ENCODE measurements at places on chromosomes 13 and 19.

GRCh38 chr19:43468354-43469159, 3.1 kb upstream of the LYPD3 start:
- no peak for DNase-seq

DNA sequence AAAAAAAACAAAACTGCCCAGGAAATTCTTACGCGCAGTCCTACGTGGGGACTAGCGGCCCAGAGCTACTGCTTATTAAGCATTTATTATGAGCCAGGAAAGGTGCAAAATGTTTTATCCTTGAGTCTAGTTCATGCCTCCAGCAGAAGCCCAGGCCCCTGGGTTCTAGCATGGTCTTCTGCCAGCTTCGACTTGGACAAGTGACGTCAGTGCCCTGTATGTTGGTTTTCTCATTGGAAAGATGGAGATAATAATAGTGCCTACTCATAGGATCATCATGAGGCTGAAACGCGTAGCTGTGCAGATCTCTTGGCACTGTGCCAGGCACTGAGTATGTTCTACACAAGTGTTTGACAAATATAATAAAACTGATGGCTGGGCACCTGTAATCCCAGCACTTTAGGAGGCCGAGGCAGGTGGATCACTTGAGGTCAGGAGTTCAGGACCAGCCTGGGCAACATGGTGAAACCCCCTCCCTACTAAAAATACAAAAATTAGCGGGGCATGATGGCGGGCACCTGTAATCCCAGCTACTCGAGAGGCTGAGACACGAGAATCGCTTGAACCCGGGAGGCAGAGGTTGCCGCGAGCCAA, 12.4 kb upstream of the SULT2B1 start:
- DNase-seq, result no peak

DNA sequence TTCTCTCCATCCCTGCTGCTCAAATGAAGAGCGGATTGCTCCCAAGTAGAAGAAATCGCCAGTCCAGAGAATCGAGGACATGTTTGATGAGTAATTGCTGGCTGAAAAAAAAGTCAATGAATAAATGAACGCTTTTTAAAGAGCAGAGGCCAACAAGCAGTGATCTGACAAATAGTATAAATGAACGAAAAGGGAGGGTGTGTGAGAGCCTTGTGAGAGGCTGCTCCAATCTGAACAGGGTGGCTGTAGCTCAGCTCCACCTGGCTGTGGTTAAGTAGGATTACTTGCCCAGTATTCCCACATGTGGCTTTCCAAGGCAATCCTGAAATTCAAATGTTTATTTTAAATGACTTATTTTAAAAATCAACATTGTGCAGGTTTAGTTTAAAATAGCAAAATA, 117.1 kb downstream of the TSHZ3 start:
- no peak for DNase-seq

DNA sequence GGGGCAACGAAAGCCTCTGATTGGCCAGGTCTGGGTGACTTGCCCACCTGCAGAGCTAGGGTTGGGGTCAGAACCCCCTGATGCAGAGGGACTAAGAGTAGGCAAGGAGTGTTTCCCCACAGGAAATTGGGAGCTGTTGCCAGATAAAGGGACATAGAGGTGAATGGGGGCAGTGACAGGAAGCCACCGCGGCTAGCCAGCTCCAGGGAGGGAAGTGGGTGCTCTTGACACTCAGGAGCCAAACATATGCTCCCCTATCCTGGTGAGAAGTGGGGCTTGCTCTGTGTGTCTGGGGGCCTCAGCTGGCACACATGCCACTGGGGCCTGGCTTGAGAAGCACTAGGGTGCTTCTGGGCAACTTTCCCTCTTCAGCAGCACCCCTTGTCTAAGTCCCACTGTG, 26.0 kb downstream of the WDR88 start:
- DNase-seq, result no peak

DNA sequence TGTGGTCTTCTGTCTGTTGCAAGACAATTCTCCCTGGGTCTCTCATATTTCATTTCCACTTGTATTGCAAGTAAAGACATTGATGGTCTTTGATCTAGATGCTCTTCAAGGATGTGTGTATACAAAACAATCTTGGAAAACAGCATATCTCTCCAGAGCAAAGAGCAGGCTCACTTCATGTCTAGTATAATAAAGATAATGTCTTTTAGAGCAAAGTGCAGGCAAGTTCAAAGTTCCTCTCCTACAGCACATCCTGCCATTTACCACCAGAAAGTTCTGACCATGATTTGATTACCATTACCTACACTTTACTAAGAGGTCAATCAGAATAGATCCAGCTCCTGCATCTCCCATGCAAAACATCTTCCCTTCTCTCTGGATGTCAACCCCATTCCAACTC, 162.8 kb downstream of the DIAPH3 start:
- no peak for DNase-seq

GRCh38 chr13:77503398-77503797, 32.1 kb upstream of the SCEL start:
- no peak for DNase-seq

DNA sequence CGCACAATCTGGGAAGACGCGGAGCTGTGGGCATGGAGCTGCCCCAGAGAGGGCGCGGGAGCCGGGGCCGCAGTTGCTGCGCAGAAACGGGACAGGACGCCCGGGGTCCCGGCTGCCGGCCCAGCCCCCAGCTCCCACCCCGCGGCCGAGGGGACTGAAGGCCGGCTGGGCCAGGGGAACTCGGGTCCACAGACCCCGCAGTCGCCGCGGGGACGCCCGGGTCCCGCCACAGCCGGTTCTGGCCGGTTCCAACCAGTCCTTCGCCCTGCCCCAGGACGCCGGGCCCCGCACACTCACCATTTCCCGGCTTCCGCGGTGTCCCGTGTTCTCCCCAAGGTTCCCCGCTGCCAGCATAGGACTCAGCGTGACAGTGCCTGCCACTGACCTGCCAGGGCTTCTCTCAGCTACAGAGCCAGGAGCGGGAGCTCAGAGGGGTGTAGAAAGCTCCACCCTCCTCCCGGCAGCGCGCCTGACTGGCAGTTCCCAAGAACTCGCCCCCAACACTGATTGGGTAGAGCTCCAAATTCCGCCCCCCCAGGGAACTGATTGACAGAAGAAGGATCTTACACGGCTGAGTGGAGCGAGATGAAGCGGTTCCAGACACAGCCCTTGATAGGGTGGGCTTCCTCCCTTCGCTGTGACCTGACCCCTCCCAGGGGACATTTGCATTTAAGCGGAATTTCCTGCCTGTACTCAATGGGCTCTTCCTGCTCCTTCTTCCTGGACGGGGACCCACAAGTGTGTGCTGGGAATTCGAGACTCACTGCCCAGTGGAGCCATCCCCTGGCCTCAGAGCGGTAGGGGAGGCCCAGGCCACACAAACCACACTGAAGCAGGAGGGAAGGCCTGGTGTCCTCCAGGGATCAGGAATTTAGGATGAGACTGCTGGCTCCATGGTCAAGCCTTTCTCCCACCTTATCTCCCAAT, at the start of gene ZNF442:
Gene ZNF442, minus strand, starts transcription at position 448 of the 927 bp plus-strand sequence. CDS start 2,052 bp downstream, outside the sequence.
- peak; percentile 97 for DNase-seq

DNA sequence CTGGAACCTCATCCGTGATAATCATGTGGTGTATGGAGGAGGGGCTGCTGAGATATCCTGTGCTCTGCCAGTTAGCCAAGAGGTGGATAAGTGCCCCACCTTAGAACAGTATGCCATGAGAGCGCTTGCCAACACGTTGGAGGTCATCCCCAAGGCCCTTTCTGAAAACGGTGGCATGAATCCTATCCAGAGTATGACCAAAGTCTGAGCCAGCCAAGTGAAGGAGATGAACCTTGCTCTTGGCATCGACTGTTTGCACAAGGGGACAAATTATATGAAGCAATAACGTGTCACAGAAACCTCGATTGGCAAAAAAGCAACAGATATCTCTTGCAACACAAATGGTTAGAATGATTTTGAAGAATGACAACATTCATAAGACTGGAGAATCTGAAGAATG, 251.2 kb upstream of the OBI1 start:
- DNase-seq, result no peak

- no peak for DNase-seq
Observed at GRCh38 chr13:87868731-87869130, 197.6 kb downstream of the SLITRK5 start.

GRCh38 chr19:23075031-23075733, 41.6 kb upstream of the ZNF730 start:
- peak; percentile 57 for DNase-seq

- DNase-seq, result no peak
Observed at GRCh38 chr13:104485571-104485970, 1419.4 kb upstream of the SLC10A2 start.

DNA sequence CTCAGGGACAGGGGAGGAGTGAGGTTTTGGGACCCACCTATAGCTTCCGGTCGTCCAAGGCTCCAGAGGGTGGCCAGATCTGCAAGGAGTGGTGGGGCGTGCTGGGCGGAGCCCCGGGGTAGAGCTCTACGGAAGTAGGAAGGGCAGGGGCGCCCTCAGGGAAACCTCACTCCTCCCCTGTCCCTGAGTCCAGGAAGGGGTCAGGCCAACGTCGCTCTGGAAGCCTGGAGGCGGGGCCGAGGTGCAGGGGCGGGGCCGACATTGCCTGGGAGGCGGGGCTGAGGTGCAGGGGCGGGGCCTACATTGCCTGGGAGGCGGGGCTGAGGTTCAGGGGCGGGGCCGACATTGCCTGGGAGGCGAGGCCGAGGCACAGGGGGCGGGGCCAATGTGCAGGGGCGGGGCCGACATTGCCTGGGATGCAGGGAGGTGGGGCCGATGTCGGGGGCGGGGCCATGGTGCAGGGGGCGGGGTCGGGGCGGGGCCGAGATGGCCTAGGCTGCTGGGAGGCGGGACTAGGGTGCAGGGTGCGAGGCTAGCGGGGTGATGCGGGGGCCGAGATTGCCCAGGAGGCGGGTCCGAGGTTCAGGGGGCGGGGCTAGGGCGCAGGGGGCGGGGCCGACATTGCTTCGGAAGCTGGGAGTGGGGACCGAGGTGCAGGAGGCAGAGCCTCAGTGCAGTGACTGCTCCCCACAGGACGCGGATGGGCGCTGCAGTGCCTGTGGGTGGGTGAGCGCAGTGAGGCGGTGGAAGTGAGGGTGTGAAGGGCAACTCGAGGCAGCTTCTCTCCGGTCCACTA, 4.9 kb upstream of the PALM start:
- peak; percentile 77 for DNase-seq

GRCh38 chr19:14413693-14414181, 5.4 kb downstream of the DDX39A start:
- no peak for DNase-seq

DNA sequence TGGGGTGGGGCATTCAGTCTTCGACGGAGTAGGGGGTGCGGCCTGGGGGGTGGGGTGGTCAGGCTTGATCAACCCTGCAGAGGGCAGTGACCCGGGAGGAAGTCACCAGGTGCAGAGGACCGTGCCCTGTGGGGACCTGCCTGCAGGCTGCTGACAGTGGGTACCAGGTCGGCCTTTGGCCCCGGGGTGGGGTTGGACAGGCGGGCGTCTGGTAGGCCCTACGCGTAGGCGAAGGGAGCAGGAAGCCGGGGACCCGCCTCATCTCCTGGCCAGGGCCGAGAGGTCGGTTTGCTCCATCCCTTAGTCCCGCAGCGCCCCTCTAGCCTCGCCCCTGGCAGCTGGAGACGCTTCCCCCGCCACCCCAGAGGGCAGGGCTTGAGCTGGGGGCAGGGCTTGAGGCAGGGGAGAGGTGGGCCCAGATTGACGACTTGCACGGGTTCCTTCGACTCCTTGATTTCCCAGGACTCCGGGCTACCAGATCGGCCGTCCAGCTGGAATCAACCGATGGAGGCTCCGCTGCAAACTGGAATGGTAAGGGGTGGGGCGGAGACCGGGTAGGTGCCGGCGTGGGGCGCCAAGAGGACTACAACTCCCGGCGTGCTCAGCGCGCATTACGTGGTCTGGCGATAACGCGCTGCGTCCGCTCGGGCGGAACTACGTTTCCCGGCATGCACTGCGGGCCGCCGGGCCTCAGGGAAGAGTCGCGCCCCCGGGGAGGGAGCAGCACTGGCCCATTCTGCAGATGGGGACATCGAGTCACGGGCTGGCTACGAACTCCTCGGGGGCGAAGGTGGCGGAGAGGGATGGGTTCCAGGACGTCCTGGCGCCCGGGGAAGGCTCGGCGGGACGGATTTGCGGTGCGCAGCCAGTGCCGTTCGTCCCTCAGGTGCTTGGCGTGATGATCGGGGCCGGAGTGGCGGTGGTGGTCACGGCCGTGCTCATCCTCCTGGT, at the start of gene PNPLA6:
Gene PNPLA6, plus strand, starts transcription at position 671 of the 951 bp plus-strand sequence. Its CDS starts 72 bp downstream, at position 743.
- peak; percentile 98 for DNase-seq

GRCh38 chr13:48220592-48220980, 12.4 kb upstream of the ITM2B start:
- no peak for DNase-seq

DNA sequence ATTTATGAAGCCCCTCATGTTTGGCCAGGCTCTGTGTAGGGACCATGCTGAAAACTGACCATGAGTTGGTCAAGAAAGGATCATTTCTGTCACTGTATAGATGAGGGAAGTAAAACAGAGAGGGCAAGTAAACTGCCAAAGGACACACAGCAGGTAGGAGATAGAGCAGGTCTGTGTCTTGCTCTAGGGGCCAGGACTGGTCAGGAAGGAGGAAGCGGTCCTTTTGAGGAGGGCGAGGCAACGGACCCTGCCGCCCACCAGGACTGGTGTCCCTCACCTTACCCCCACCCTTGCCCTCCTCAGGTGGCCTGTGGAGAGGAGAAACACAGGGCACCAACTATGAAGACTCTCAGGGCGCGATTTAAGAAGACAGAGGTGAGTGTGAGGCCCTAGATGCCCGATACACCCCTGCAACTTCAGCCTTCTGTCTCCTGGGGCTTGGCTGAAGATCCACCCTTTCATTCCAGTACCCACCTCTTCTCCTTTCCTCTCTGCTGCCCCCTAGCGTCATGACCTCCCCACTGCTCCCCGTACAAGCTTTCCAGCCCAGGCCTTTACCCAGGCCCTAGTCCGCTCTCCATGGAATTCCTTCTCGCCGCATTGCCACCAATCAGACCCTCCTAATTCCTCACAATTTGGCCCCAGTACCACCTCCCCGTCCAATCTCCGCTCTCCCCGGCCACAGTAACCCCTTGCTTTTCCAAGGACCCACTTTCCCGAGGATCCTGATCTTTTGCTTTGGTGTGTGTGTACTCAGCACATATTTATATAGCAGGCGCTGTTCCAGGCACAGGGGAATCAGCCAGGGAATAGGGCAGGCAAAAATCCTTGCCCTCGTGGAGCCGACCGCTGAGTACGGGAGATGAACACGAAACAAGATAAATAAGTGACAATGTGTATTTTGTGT, 3.9 kb downstream of the ANKRD24 start:
- peak; percentile 64 for DNase-seq

- no peak for DNase-seq
Observed at GRCh38 chr13:54934121-54934520, 1905.5 kb downstream of the OLFM4 start.

- DNase-seq, result no peak
Observed at GRCh38 chr19:54422136-54422535, 6.9 kb downstream of the TTYH1 start.

- no peak for DNase-seq
Observed at GRCh38 chr13:114328034-114328433, 13.7 kb downstream of the CHAMP1 start.

DNA sequence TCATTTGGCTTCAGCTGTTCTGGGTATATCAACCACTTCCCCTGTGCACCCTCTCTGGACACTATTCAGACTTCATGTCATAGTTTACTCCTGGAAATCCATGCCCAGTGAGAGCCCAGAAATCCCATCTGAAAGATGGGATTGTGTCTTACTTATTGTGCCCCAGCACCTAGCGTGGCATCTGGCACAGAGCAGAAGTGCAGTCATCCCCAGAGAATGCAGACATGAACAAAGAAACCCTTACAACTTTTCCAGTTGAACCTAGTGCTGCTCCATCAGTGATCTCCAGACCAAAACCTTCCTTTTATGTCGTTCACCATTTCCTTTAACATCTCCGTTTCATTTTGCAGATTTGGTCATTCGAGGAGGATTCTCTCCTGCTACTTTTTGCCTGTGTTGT, 60.6 kb downstream of the MBNL2 start:
- DNase-seq, result no peak

GRCh38 chr13:110835721-110836604, 78.9 kb downstream of the ANKRD10 start:
- no peak for DNase-seq

Measured in left ventricle myocardium inferior (tissue), 1 donor.